ENCODE measurements at places on chromosomes 1 and 21. TPM values are rescaled to one million over a fixed set of nuclear protein-coding genes. Genes with fewer than 3 reads are reported as not detected.

Gene ANP32E
- total RNA-seq, result 24.4 TPM

DNA sequence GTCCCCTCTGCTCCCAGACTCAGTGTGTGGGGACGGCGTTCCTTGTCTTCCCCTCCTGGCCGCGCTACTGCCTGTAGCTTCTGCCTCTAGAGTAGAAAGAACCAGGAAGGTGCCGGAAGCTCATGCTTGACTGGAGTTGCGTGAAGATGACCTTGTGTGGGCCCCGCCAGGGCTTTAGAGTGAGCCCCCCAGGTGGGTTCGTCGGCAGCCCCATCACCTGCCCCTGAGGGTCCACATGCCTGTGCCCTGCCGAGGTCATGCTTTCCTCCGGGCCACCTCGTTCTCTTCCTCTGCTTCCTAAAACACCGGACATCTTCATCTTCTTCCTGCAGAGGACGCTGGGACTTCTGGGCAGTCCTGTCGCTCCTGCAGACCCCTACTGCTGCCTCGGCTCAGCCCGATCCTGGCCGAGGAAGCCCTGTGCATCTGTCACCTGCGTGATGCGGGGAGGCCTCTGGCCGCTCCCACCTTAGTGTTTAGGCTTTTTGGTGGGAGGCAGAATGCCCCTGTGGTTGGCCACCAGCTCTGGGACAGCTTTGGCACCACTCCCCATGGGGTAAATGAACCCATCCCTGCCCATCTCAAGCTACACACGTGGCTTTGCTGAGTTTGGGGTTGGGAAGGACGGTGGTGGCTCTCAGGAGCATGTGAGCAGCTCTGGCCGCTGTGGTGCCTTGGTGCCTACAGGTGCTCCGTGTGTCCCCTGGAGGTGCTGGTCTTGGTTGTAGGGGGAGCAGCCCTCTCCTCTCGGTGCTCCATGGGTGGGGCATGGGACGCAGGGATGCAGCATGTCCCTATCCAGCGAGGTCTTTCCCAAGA lies 12.3 kb downstream of the OBSCN start:
- no peak for DNase-seq

Gene TBCE
- total RNA-seq, result 30.2 TPM

- DNase-seq, result no peak
These were observed 13.9 kb downstream of the FAM151A start for GRCh38 chr1:54609301-54609921.

Gene FCGR2B
- total RNA-seq, result not detected

- DNase-seq, result no peak
These were observed 20.5 kb upstream of the FRRS1 start for GRCh38 chr1:99786751-99787501.

DNA sequence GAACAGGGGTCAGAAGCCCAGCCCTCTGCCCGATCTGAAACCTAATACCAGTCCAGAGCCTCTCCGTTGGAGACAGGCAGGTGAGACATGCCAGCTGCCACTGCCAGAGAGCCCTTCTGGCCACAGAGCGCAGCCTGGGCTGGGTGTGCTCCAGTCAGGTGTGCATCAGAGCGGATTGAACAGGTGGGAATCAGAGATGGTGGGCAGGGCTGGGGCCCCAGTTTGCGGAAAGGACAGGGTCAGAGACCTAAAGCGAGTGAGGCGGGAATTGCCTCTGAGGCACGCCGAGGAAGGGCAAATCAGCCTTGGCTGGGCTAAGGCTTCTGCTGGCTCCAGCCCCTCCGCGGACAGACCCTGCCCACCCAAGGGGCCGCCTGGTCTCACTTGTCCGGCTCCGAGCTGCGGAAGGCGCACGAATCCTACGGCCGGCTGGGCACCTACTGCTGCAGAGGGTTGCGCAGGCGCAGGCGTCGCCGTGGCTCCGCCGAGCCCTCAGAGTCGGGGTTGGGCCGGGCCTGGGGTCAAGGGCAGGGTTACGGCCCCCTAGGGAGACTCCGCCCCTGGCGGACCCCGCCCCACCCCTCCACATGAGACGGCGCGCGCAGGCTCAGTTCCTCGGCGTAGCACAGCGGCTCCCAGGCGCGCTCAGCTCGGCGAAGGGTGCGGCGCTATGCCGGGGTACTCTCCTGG lies 10.3 kb downstream of the CPLANE2 start:
- DNase-seq, result no peak

- no peak for DNase-seq
These were observed 104.7 kb downstream of the CASZ1 start for GRCh38 chr1:10691740-10692125.

DNA sequence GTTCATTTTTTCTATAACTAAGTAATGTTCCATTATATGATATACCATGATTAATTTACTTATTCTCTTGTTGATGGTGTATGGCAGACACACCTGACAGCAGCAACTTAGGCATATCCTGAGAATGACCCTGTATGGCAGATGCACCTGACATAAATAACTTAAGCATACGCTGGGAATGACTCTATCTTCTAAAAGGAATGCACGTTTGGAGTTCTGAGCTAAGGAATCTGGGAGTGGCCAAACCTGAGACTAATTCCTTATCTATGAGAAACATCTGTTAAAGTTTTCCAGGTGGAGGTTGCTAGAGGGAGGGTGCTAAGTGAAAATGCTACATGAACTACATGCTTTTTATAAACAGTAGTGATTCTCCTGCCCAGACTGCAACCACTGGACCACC lies 96.7 kb upstream of the RGS18 start:
- DNase-seq, result no peak

DNA sequence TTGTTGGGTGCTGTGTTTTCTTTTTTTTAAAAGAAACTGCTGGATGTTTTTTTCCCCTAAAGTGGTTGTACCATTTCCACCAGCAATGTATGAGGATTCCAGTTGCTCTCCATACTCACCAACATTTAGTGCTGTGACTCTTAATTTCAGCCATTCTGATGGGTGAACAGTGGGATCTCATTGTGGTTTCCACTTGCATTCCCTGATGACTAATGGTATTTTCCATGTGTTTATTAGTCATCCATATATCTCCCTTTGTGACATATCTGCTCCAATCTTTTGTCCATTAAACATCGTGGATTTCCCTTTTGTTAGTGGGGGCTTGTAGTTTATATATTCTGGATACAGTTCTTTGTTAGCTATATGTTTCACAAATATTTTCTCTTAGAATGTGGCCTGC lies 206.0 kb downstream of the CAMTA1 start:
- DNase-seq, result peak; percentile 79

GRCh38 chr1:8533124-8533523 lies 215.2 kb downstream of the SLC45A1 start:
- no peak for DNase-seq

GRCh38 chr1:149883598-149884247 lies 15.6 kb upstream of the BOLA1 start:
- DNase-seq, result no peak

Gene ZSWIM5
- total RNA-seq, result not detected

Gene SPRR2A
- not detected for total RNA-seq

Gene CCDC27
- total RNA-seq, result not detected

GRCh38 chr1:214427871-214428277 lies 123.5 kb downstream of the PTPN14 start:
- DNase-seq, result peak; percentile 100

Gene SYPL2
- total RNA-seq, result 0.05 TPM

Gene LINGO4
- total RNA-seq, result not detected

GRCh38 chr1:5997316-5997715 lies 5.1 kb upstream of the NPHP4 start:
- DNase-seq, result no peak

Gene OR4F29
- not detected for total RNA-seq

Gene AADACL3
- not detected for total RNA-seq

DNA sequence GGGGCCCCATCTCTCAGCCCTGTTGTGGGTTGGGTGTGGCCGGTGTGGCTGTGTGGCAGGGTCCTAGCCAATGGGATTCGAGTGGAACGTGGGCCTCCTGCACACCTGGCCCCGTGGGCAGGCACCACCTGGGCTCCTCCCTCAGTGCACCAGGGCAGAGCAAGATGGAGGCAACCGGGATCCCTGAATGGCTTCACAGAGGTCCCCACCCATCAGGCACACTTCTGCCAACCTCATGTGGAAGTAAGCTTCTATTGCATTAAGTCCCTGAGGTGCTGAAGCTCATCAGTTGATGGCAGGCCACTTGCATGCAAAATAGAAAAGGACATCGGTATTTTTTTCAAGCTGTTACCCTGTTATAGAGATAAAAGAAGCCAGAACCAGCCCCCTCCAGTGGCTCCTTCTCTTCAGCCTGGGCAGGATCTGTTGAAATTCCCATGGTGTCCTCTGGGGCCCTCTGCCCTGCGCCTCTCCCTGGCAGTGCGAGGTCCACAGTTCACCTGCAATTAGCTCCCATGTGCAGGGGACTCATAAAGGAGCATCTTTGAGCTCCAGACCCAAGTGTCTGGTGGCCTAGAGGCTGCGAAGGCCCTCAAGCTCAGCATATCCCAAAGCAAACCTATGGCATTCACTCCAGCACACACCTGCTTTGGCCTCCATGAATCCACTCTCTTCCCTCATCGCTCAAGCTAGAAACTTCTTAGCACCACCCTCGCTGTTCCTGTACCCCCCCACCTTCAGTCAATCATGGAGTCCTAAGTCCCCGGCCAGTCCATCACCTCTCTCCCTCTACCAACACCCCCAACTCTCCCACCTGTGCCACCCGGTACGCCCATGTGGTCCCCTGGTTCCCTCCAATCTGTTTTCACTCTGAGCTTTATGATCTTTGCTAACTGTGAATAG lies 2.1 kb upstream of the SLC45A1 start:
- no peak for DNase-seq

DNA sequence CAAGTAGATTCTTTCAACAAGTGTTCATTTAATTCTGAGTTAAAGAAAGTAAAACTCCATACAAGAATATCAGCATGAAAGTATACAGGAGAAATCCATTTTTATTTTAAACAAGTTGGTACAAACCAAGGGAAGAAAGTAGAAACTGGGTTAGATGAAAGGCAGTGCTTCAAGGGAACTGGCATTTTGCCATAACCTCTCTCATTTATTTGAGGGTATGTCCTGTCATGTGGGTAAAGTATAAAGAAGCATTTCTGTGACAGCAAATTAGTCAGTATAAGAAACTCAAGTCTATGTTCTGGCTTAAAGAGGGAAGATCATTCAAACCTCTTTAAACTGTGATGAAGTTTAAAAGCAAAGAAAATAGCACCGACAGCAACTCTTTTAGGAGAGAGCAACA lies 32.0 kb downstream of the OLFM3 start:
- no peak for DNase-seq

Gene IGFN1
- total RNA-seq, result 0.14 TPM

GRCh38 chr1:58011978-58012377 lies 534.5 kb downstream of the OMA1 start:
- peak; percentile 19 for DNase-seq

DNA sequence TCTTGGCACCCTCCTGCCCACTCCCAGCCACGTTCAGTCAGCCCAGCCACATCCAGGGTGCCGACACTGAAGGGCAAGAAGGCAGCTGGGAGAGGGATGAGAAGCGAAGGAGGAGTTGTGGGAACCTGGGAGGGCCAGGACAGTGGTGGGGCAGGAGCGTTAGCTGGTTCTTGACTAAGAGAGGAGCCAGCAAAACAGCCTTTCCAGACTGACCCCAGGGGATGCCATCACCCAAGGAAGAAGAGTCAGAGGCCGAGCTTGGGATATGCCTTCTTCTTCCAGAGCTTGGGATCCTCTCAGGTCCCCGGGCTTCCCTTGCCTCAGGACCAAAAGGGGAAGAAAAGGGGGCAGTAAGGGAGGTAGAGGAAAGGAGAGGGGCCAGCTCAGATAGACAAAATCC lies 7.2 kb downstream of the INKA2 start:
- DNase-seq, result no peak

Gene ATP1A4
- total RNA-seq, result not detected

GRCh38 chr1:171739656-171740055 lies 2.2 kb downstream of the VAMP4 start:
- peak; percentile 50 for DNase-seq

Gene UBL4B
- not detected for total RNA-seq

GRCh38 chr21:36135391-36136102 lies 668 bp downstream of the CBR3 start:
- peak; percentile 85 for DNase-seq

DNA sequence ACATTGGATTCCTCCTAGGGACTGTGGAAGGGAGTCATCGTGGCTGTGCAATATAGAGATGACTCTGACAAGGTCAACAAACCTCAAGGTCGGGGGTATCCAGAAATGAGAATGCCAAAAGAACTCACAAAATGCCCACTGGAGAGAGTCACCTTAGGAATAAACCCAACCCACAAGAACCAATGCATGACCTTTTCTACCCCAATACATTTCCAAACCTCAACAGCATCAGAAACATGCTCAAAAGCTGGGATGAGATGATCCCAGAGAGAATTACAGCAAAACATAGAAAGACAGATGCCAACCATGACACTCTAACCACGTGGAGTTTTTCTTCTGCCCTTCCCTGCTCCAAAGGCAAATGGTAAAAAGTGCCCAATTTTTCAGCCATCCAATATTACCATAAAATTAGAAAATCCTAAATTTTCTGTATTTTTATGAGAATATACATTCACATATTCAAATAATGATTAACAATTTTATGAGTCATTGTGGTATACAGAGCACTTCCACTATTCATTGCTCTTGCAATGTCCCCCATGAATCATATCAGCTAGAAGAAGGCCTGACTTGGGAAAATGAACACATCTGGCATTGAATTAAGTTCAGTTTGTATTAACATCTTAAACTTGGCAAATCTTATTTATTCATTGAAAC lies 88.2 kb upstream of the PALMD start:
- peak; percentile 81 for DNase-seq

GRCh38 chr1:160665330-160666078 lies 18.7 kb upstream of the SLAMF1 start:
- DNase-seq, result peak; percentile 9

DNA sequence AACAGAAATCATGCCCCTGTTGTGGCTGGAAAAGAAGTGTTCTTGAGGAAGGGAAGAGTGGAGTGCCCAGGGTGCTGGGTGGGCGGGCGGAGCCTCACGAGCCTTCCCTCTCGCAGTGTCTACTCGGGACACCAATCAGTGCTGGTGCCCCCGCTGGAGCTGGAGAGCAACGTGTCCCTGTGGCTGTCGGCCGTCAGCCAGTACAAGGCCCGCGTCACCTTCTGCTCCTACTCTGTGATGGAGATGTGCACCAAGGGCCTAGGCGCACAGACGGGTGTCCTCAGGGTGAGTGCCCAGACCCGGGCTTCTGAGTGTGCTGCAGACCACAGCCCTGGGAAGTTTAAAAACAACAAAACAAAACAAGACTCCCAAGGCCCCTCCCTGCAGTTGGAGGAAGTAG lies 47.4 kb downstream of the S100B start:
- DNase-seq, result no peak

GRCh38 chr1:10908266-10908665 lies 104.2 kb upstream of the TARDBP start:
- DNase-seq, result no peak

- peak; percentile 52 for DNase-seq
These were observed 47.8 kb downstream of the VCAM1 start for GRCh38 chr1:100767176-100767890.

DNA sequence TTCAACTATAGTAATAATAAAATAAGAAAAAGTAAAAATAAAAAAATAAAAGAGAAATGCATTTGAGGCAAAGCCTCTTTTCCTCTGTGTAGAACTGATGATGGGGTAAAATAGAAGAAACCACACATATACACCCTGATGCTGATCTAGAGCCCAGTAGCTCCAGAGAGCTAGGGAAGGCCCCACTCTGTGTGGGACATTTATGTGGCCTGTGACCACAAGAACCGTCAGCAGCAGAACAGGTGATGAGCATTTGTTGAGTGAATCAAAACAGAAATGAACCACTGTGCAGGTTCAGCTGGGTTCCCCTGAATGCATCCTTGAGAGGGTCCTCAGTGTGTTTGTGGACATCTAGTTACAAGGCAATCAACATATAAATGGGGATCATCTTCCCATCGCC lies 221.8 kb upstream of the HOOK1 start:
- no peak for DNase-seq

GRCh38 chr1:189438808-189439207 lies 1038.9 kb downstream of the BRINP3 start:
- DNase-seq, result no peak

All from HT1080 (cell line).